ENCODE measurements at places on chromosomes 11 and 22.

GRCh38 chr11:107337917-107338316 is 119.7 kb downstream of the CWF19L2 start:
- DNase-seq = no peak

DNA sequence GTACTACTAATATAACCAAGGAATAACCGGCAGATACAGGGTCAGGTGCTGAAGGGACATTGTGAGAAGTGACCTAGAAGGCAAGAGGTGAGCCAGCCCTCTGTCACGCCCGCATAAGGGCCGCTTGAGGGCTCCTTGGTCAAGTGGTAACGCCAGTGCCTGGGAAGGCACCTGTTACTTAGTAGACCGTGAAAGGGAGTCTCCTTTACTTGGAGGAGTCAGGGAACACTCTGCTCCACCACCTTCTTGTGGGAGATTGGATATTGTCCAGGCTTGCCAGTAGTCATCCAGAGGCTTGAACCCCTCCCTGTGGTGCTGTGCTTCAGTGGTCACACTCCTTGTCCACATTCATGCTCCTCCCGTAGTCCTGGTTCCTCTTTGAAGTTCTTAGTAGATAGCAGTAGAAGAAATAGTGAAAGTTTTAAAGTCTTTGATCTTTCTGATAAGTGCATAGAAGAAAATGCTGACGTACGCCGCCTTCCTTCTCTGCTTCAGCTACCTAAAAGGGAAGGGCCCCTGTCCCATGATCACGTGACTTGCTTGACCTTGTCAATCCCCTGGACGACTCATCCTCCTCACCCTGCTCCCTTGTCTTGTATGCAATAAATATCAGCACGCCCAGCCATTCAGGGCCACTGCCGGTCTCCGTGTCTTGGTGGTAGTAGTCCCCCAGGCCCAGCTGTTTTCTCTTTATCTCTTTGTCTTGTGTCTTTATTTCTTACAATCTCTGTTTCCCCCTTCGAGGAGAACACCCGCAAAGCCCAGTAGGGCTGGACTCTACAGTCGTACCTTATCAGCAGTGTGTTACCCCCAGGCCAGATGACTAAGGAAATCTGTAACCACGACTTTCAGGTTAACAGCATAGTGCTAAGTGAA is 6.1 kb downstream of the NUP50 start:
- no peak for DNase-seq

- no peak for DNase-seq
Measured at GRCh38 chr11:57116654-57117053, 65.1 kb upstream of the LRRC55 start.

DNA sequence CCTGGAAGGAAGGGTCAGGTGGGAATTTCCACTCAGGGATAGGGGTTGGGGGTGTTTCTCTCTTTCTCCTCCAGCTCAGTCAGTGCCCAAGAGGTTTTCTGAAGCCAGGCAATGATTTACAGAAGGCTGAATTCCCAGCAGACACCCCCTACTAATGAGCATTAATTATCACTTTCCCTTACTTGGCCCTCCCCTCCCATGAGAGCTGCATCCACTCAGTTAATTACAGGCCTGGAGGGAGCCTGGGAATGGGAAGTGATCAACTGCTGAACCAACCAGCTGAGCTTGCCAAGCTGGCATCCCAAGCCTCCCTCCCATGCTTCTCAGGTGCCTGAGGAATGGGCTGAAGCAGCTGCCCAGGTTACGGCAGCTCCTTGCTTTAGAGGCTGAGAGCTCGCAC is 992 bp downstream of the LGALS12 start:
- no peak for DNase-seq

GRCh38 chr11:76459846-76460245 is 15.0 kb downstream of the EMSY start:
- DNase-seq = no peak

DNA sequence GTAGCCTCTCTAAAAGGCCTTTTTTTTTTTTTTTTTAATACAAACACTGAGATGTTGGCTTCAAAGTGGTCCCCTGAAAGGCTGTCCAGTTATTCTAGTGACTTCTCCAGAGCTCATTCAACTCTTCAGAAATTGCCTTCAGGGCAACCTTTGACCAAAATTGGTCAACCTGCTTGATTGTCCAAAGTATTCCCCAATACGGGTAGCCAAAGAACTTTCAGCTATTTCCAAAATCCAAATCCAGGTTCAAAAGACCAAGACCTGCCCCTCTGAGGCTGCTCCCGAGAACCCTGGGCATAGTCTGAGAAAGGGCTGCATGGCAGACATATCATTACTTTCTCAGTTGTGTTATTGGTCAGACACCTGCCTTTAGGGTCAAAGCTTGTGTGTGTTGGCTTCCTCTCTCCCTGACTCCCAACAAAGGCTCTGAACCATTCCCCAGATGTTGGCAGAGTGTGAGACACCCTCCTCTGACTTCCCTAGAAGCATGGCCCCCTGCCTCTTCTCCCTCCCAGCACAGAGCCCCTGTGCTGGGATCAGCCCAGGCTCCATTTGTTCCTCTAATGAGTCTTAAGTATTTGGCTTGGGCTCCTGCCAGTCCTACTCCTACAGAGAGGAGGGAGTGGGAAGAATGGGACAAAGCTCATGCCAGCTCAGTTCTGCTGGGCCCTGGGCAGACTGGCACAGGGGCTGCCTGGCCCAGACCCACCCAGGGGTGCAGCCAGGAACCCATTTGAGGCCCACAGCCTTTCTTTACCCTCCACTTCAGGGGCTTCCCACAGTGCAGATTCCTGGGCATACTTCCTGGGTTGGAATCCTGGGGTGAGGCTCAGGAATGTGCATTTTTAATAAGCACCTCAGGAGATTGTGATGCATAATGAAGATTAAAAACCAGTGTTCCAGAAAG is 30.3 kb downstream of the TNKS1BP1 start:
- DNase-seq = no peak

GRCh38 chr11:13229136-13229535 is 48.5 kb upstream of the BMAL1 start:
- no peak for DNase-seq

DNA sequence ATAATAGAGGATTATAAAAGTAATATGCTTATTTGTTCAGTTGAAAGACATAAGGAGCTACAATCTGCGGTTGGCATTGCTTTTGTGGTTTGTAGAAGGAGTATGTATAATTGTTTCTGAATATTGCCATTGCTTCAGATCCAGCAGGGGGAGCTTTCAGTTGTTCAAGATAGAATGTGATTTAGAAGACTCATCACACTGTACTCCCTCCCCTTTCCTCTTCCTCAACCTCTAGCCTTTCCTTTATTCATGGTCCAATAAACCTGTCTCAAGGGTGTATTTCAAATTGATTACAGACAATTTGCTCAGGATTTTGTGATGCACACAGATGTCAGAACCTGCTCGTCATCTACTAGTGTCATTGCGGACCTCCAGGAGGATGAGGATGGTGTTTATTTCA is 9.8 kb downstream of the PRMT3 start:
- no peak for DNase-seq

GRCh38 chr11:117831661-117832415 is 7.3 kb upstream of the FXYD2 start:
- DNase-seq = no peak

DNA sequence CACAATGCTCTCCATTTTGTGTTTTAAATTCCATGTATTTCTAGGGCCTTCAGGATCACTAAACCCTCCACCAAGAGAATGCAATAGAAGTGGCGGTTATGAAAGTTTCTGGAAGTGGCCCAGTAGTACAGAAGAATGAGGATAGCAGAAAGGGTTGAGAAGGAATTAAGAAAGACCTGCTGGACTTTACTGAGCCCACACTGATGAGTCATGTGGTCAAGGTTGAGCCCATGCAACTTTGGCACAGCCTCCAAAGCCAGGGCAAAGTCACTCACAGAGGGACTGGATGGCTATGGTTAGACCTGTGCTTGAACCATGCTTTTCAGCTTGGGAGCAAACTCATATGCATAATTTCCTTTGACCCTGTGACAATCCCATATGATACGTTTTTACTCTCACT is 102.9 kb upstream of the PLET1 start:
- no peak for DNase-seq

- peak; percentile 93 for DNase-seq
Measured at GRCh38 chr11:75525433-75526191, at the start of gene GDPD5. Gene GDPD5 (minus strand): TSS chr11:75525941. CDS start chr11:75477735, 48,206 bp downstream.

DNA sequence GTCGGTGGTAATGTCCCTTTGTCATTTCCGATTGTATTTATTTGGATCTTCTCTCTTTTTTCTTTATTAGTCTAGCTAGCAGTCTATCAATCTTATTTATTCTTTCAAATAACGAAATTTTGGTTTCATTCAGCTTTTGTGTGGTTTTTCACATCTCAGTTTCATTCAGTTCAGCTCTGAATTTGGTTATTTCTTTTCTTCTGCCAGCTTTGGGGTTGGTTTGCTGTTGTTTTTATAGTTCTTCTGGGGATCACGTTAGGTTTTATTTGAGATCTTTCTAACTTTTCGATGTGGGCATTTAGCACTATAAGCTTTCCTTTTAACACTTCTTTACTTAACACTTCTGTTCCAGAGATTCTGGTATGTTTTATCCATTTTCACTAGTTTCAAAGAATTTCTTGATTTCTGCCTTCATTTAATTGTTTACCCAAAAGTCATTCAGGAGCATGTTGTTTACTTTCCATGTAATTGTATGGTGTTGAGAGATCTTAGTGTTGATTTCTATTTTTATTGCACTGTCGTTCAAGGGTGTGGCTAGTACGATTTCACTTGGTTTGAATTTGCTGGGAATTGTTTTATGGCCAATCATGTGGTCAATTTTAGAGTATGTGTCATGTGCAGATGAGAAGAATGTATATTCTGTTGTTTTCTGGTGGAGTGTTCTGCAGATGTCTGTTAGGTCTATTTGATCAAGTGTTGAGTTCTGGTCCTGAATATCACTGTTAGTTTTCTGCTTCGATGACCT is 7.7 kb upstream of the SCGB1D1 start:
- DNase-seq = no peak

- no peak for DNase-seq
Measured at GRCh38 chr11:3080104-3080503, 22.9 kb upstream of the CARS1 start.

DNA sequence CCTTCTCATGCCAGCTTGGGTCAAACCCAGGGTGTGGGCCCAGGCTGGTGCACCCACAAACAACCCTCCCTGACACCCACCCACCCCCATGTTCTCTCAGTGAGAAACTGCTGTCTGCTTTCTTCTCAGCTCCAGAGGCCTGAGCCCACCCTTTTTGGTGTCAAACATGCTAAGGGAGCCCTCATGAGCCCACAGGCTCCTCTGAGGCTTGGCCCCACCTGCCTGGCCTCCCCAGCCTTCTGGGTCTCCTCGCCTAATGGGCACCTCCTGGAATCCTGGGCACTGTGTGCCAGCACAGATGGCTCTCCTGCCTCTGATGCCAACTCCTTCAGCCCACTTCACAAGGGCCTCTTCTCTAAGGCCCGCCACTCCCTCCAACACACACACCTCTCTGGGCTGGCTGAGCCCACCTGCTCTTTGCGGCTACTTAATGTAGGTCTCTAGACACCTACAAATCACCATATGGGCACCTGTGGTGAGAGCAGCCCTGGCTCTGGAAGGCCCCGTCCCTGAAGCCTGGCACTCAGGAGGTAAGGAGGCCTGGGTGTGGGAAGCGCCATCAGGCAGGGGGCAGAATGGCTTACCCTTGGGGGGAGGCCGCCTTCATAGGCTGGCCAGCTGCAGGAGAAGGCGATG is 4.4 kb downstream of the NAGA start:
- DNase-seq = no peak

GRCh38 chr22:19957445-19957844 is 15.8 kb upstream of the TXNRD2 start:
- DNase-seq = no peak

DNA sequence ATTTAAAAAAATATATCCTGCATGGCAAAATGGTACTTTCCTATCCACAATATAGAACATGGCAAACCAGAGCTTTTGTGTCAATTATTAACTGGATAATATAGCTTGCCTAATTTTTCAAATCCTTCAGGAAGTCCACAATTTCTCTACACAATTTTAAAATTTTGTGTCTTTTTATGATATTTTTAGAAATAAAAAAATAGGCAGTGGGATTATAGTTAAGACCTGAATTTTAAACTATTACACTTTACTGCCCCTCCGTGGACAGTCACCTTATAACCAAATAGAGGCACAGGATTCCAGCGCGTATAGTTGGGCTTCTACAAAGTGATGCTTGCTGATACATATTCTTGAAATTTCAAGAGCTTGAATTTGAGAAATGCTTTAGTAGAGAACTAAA is 2.1 kb upstream of the DMC1 start:
- no peak for DNase-seq

- DNase-seq = no peak
Measured at GRCh38 chr11:97738751-97739150, 1282.0 kb upstream of the CNTN5 start.

- no peak for DNase-seq
Measured at GRCh38 chr11:57700425-57700824, 11.6 kb downstream of the MED19 start.

DNA sequence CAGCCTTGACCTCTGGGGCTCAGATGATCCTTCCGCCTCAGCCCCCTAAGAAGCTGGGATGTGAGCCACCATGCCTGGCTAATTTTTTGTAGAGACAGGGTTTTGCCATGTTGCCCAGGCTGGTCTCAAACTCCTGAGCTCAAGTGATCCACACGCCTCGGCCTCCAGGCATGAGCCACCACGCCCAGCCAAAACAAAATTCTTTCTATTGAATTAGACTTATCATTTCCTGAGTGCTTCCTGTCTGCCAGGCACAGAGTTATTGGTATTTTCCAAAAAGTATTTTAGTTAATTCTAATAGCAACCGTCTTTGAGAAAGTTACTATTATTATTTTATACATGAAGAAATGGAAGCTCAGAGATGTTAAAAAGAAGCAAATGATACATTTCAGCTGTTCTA is 61.4 kb upstream of the LMO2 start:
- DNase-seq = no peak

DNA sequence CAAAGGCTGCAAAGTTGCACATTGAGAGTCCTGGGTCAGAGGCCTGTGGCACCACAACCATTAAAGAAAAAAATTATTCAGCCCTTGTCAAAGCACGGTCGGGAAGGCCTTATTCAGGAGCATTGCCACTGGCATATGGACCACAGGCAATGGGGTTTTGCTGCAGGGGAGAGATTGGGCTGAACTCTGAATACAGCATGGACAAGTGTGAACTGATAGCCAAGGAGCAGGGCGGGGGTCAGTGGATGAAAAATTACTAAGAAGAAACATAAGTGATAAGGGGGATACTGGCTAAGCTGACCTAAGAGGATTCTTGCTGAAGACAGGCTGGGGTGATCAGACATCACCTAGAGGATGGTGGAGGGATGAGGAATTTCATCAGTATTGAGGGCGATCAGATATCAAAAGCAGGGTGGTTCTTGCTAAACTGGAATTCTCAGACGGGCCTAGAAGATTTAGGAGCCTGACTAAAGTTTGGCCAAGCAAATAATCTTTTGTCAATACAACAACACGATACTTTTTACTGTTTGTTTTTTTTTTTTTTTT is 3.3 kb upstream of the DGCR8 start:
- no peak for DNase-seq

DNA sequence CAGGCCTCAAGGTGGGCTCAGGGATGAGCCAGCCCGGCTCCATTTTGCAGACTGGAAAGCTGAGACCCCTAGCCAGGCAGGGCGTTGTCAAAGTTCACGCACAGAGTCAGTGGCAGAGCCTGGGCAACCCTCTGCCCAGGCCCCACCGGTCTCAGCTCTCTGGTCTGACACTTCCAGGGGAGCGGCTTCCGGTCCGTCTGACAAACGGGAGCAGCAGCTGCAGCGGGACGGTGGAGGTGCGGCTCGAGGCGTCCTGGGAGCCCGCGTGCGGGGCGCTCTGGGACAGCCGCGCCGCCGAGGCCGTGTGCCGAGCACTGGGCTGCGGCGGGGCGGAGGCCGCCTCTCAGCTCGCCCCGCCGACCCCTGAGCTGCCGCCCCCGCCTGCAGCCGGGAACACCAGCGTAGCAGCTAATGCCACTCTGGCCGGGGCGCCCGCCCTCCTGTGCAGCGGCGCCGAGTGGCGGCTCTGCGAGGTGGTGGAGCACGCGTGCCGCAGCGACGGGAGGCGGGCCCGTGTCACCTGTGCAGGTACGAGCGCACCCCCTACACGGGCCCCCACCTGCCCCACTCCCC is 36.0 kb downstream of the CD6 start:
- DNase-seq = no peak
